ENCODE measurements at places on chromosomes 7 and 10. TPM values are rescaled to one million over a fixed set of nuclear protein-coding genes. Genes with fewer than 3 reads are reported as not detected.

The FAM24B gene
- polyA plus RNA-seq, result 7.9 TPM

The PNLIPRP2 gene
- not detected for polyA plus RNA-seq

The FOXP2 gene
- not detected for polyA plus RNA-seq

DNA sequence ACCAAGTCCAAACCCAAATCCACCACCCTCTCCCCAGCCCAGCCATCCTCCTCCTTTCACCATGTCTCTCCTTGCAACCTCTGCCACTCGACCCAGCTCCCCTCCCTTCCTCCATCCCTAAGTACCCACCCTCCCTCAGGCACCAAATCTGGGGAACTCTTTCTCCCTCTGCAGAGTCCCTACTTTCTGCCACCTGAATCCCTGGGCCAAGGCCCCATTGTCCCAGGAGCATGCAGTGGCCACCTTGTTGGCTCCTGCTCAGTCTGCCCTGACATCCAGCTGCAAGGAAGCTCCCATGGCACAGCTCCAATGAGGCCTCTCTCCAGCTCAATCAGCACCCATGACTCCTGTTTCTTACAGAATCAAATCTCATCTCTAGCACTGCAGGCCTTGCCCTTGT lies 5.5 kb upstream of the UNC5B start:
- DNase-seq, result no peak

DNA sequence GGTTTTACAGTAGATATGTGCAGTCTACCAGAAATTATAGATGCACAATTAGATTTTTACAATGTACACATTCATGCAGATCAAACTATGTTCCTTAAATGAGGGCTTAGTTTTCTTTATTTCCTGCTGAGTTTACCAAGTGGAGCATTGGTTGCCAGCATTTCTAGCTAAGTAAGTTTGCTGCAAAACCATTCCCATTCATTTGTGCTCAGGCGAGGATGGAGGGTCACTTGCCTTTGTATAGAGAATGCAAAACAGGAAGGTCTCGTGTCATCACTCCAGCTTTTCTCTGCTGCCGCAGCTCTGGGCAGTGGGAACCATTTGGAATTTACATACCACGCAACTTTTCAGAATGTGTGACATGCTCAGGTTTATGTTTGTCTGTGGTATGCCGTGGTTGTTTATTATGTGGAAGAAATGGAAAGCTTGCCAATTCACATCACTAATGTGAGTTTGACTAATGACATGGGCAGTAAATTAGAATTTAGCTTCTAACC lies 198.6 kb downstream of the TRIL start:
- DNase-seq, result no peak

DNA sequence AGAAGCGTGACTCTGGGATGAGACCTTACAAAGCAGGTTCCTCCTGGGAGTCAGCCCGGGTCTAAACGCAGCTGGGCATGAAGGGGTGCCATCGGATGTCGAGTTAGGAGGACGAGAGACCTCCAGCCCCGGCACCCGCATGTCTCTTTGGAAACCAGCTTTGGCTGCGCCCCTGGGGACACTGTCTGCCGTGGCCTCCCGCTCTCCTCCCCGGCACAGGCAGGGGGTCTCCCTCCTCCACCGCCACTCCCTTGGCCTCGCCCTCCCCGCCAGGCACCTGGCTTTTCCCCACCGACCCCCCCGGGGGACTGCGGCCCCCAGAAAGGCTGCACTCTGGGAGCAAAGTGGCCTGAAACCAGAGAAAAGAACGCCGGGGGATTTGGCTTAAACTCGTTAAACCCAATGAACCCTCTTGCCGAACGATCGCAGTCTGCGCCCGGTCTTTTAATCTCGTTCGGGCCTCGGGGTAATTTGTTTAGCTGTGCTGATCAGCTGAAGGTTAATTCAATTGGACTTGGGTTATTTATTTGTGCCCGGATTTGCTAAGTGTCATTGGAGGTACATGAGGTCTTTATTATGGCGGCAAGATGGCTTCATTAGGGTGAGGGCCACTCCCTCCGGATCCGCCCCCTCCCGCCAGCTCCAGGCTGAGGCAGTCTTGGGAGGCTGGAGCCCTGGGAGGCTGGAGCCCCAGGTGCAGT lies 16.4 kb upstream of the PSMG3 start:
- DNase-seq, result no peak

- no peak for DNase-seq
Measured at GRCh38 chr7:86320889-86321288, 322.8 kb upstream of the GRM3 start.

GRCh38 chr10:43228783-43229207 lies 38.1 kb downstream of the RASGEF1A start:
- DNase-seq, result no peak

GRCh38 chr10:34589275-34589674 lies 225.8 kb downstream of the PARD3 start:
- no peak for DNase-seq

- DNase-seq, result no peak
Measured at GRCh38 chr7:30975256-30975899, 11.6 kb downstream of the GHRHR start.

DNA sequence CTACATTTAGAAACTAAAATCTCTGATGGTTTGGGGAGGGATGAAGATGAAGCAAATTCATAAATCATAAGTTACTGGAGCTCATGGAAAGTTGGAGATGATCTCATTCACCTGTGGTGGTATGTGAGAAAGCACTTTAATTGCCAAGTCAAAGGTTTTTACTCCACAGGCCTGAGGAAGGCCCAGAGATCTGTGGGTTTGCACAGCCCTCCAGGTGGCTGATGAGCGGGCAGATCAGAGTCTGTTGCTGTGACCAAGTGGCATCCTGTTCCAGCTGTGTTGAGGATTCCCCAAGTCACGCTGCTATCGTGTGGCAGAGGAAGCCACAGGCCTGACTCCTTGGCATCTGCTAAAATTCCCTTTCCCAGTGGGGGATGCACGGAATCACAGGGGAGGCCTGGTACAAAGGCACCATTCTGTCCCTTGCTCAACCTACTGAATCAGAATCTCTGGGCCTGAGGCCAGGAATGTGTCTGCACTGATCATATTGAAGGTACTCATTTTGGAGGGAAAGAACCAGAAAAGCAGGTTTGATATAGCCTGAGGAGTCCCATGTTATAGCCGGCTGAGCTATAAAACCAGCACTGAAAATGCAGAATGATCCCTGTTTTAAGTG lies 19.7 kb upstream of the DDC start:
- DNase-seq, result no peak

DNA sequence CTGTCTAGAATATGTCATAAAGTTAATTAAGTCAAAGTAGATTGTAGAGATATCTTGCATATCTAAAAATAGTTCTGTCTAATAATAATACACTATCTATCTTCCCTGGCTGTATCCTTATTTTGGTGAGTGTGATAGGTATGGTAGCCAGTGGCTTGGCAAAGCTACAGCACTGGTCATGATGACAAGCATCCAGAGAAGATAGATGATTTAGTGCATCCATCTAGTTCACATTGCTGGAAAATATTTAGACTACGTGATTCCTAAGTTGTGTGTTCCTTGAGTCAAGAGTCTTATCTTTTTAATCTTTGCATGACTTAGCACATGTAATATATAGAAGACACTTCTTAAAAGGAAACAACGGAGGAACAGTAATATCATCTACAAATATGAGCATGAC lies 711.2 kb upstream of the KCND2 start:
- no peak for DNase-seq

DNA sequence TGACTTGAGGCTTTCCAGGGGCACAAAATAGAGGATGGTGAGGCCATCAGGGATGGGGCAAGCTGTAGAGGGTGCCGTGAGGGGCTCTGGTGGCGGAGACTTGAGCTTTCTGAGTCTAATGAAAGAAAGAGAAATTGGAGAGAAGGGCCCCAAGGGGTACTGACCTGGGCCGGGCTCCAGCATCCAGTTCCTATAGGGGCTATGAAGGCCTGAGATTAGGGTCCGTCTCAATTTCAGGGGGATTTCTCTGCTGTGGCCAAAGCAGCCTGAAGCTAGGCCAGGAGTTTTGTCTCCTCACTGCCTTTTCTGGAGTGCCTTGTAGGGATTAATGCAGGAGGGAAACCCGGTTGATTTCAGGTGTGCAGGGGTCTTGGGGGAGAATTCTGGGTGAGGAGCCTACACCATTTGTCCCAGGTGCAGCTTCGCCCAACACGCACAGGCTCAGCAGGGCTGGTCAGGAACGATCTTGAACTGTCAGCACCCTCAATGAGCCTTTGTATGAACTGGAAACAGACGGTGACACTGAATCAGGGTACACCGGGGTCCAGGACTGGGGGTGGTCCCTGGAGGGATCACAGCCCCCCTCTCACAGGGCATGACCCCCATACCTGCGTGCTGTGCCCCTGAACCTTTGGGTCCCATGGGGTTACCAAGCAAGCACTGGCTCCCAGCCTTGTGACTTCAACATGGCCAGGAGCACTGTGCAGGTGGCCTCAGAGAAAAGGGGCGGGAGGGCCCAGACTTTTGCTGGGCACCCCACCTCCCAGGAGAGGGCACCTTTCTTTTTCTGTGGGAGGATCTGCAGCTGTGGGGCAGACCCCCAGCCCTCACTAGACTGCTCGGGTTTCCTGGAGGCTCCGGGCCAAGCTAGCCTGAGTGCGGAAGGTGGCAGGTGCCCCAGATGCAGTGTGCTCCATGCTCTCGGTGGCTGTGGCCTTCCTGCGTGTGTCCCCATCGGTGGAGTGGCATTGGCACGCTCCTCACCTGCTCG lies 122.9 kb upstream of the RET start:
- DNase-seq, result no peak

- DNase-seq, result no peak
Measured at GRCh38 chr10:17730667-17731066, 21.3 kb upstream of the TMEM236 start.

Measured in naive thymus-derived CD8-positive, alpha-beta T cell (primary cell).